ENCODE measurements at places on chromosomes 16 and 17.

- H3K4me3 ChIP-seq = no peak overlapping the region
- H3K27me3 ChIP-seq = no peaks in the 10 kb centered on the region
- H3K4me1 ChIP-seq = peaks cover 18% of the 10 kb centered on the region
- H3K27ac ChIP-seq = peak overlapping the region; percentile 49
- H3K36me3 ChIP-seq = peaks cover 29% of the 10 kb centered on the region
- no peak for DNase-seq
Measured at GRCh38 chr17:48385319-48385718, 44.7 kb downstream of the SKAP1 start.

DNA sequence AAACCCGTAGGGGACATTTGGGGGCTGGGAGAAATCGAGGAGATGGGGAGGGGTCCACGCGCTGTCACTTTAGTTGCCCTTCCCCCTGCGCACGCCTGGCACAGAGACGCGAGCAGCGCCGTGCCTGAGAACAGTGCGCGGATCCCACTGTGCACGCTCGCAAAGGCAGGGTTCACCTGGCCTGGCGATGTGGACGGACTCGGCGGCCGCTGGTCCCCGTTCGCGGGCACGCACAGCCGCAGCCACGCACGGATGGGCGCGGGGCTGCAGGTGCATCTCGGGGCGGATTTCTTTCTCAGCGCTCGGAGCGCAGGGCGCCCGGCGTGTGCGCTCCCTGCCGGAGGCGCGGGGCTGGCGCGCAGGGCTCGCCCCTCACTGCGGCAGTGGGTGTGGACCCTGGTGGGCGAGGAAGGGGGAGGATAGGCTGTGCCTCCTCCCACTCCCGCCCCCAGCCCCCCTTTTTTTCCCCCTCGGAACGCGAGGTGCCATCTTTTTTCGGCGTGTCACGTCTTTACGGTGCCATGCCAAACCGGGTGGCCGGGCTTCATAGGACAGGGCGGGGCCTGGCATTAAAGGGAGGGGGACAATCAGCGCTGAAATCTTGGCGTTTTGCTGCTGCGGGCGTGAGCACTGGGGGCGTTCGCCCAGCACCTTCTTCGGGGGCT, 1.1 kb downstream of the MAPT start:
- peaks cover 67% of the 10 kb centered on the region for H3K27me3 ChIP-seq
- no peaks in the 10 kb centered on the region for H3K36me3 ChIP-seq
- peak overlapping the region; percentile 83 for H3K4me3 ChIP-seq
- H3K4me1 ChIP-seq = peaks cover 9% of the 10 kb centered on the region
- H3K27ac ChIP-seq = peak overlapping the region; percentile 59

DNA sequence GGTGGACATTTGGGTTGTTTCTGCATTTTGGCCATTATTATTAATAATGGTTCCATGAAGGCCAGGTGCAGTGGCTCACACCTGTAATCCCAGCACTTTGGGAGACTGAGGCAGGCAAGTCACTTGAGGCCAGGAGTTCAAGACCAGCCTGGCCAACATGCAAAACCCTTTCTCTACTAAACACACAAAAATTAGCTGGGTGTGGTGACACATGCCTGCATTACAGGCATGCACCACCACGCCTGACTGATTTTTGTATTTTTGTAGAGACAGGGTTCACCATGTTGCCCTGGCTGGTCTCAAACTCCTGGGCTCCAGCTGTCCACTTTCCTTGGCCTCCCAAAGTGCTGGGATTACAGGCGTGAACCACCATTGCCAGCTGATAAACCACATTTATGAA, 58.5 kb downstream of the TNFRSF13B start:
- no peak overlapping the region for H3K4me3 ChIP-seq
- H3K27ac ChIP-seq = no peak overlapping the region

GRCh38 chr17:19345486-19346350, 16.8 kb downstream of the B9D1 start:
- DNase-seq = no peak
- no peak overlapping the region for H3K27ac ChIP-seq
- H3K27me3 ChIP-seq = peaks cover 13% of the 10 kb centered on the region
- no peak overlapping the region for H3K4me3 ChIP-seq
